GM23338 (cell line): ENCODE measurements at places on chromosomes 2 and 18. TPM values are rescaled to one million over a fixed set of nuclear protein-coding genes. Genes with fewer than 3 reads are reported as not detected.
A peak's percentile ranks its signal among the peaks of the same experiment; 100 is the strongest.

DNA sequence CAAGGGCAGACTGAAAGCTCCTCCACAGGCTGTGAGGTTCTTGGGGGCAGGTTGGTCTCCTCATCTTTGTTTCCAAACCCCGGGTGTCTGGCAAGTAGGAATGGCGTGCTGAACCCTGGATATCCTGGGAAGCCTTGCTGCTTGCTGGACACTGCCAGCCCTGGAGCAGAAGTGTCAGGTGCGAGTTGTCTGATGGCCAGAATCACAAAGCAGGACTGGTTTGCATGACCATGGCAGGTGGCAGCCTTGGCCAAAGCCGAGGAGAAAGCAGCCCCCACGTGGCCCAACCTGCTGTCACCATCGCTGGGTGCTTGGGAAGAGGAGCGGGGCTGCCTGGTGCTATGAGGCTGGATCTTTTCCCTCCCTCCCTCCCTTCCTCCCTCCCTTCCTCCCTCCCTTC is 309.5 kb upstream of the HS6ST1 start:
- no peak for DNase-seq

- DNase-seq: peak; percentile 70
Measured at GRCh38 chr2:222424276-222424728, at the start of gene SGPP2. Gene SGPP2, plus strand, starts transcription at chr2:222424543. Its CDS starts 60 bp downstream, at chr2:222424603.

GRCh38 chr2:174704642-174705041 is 59.6 kb downstream of the CHRNA1 start:
- DNase-seq: no peak

DNA sequence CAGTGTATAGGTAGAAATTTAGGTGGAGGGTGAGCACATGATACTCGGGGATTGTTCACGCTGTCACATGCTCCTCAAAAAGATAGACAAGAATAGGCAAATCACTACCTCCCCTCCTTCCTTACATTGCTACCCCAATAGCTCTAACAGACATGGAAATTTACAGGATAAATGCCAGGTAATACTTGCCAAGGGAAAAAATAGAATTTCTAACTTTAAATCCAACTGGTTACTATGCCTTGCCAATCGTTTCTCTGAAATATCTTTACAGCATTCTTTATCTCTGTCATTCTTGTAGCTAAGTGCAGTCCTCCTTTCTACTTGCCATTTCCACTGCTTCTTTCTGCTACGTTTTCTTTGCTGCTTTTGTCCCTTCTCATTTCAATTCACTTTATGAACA is 339.8 kb upstream of the ZEB2 start:
- DNase-seq: no peak

CD226 gene
- total RNA-seq: 0.04 TPM in 1 of 2 replicates, not detected in the other

MMADHC gene
- total RNA-seq: 135 and 147 TPM in 2 replicates

GKN1 gene
- total RNA-seq: not detected in 2 replicates

DNA sequence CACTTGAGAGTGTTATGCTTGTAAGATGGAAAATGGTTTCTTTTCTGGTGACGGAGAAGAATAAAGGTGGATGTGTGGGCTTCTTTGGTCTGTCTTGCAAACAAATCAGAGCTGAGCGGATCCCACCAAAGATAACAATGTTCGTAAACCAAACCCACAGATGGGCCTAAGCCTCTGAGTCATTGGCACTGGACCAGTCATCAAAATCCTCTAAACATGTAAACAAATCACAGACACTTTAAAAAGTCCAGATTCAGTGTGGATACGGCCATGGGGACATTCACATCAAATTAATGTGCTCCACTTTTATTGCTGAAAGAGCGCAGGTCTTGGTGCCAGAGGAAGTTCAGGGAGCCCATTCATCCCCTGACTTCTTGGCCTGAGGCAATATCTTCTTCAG is 60.5 kb upstream of the TMEM200C start:
- DNase-seq: no peak

- peak; percentile 56 for DNase-seq
Measured at GRCh38 chr2:47373747-47374146, 29.2 kb upstream of the MSH2 start.

- no peak for DNase-seq
Measured at GRCh38 chr2:68732036-68732932, 2.3 kb upstream of the ARHGAP25 start.

ZNF521 gene
- total RNA-seq: 9.2 and 10.4 TPM in 2 replicates

GRCh38 chr2:215465256-215465655 is 29.4 kb upstream of the FN1 start:
- DNase-seq: no peak

DNA sequence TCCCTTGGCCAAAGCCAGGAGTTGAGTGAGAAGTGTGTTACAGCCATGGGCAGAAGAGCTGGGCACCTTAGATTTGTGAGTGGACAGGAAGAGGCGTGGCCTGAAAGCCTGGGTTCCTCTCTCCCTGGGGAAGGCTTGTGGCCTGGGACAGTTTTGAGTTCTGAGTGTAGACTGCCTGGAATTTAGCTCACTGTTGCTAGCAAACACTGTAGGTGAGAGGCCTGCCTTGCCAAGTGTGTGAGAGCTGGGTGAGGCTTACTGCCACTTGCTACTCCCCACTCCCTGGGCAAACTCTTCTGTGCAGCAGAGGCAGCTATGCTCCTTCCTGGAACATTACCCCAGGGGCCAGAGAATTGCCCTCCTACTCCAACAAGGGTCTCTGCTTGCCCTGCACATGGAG is 150.0 kb upstream of the GALNT5 start:
- no peak for DNase-seq

DNA sequence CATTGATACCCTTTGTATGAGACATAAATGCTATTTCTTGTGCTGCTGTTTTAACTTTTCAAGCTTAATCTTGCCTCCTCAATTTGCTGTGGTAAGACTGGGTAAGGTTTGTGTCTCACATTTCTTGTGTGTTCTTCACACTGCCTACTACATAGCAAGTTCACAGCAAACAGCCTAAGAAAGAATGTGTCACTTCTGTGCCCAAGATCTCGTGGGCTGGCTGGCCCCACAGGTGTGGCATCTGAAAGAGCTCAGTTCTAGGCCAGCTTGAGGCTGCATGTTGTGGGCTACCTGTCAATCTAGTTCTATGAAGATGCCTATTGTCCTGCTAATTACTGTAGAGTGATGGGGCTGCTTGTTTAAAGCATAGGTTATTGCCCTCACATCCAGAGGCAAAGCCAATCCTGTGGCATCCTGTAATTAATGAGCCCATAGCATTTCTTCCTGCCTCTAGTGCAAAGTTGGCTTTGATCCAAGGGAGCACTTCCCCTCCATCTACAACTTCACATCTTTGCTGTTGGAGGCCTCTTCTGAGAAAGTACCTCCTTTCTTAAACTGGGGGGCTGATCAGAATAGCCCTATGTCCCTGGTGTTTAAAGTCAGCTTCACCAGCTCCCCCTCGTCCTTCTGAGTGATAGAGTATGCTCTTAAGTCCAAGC is 40.9 kb upstream of the ASPRV1 start:
- no peak for DNase-seq

HS1BP3 gene
- 15.0 and 16.8 TPM in 2 replicates for total RNA-seq

DNA sequence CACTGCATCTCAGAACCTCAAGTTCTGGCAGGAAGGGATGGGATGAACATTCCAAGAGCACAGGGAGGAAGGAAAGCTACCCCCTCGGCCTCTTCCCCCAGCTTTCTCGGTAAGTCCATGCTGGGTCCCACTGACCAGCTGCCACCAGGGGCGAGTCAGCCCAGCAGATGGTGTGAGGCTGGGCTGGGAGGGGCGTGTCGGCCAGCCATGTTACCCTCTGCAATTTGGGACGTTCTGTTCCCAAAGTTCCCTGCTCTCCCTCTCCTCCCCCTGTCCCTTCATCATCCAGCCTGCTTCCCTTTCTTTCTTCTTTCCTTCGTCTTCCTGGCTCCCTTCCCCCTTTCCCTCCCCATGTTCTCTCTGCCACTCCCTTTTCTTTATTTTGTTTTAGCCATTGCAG is 74.3 kb upstream of the TNP1 start:
- DNase-seq: no peak

SKOR2 gene
- total RNA-seq: 0.42 TPM in 1 of 2 replicates, not detected in the other

LHCGR gene
- 0.12 and 0.45 TPM in 2 replicates for total RNA-seq

DNA sequence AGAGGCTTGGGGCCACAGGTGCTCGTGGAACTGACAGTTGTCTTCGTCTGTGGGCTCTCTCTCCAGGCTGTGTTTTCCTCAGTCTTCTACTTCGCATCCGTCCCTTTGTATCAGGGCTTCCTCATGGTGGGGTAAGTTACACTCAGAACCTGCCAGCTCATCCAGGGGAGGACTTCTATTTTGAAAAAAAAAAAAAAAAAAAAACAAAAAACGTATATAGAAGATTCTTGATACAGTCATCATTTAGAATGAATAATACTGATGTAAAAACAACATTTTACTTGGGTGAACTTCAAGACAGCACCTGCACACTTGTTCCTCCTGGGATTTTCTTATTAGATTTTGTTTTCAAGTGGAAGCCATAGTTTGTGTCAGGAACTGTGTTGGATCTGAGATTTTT is 47.7 kb upstream of the NFATC1 start:
- DNase-seq: no peak

- DNase-seq: no peak
Measured at GRCh38 chr2:18821431-18821830, 232.1 kb upstream of the NT5C1B start.

DNA sequence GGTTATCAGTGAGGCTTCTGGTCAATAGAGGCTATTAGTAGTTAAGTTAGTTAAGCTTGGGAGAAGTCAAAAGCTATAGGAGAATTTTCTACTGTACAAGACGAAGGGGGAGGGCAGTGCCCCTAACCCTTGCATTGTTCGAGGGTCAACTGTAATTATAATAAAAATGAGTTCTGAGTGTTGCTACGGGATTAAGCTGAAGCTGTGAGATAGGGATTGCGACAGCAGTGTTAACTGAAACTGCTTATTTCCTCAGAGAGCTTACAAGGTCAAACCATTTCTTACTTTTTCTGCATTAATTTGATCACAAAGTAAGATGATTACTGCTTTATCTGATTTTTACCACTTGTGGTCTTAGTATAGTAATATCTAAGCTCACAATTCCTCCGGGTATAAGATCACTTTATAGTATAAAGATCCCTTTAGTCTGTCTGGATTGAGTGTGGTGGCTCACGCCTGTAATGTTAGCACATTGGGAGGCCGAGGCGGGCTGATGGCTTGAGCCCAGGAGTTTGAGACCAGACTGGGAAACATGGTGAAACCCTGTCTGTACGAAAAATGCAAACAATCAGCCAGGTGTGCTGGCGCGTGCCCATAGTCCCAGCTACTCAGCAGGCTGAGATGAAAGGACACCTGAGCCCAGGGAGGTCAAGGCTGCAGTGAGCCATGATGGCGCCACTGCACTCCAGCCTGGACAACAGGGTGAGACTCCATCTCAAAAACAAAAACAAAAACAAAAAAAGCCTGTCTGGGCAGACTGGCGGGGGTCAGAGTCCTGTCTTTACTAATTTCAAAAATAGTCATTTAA is 119.5 kb upstream of the TLK1 start:
- no peak for DNase-seq

OR6B2 gene
- not detected in 2 replicates for total RNA-seq

- DNase-seq: peak; percentile 51
Measured at GRCh38 chr2:226738821-226739544, 60.6 kb downstream of the IRS1 start.

- no peak for DNase-seq
Measured at GRCh38 chr2:85490861-85491755, 47.9 kb upstream of the MAT2A start.

CNDP1 gene
- total RNA-seq: 0.03 TPM in 1 of 2 replicates, not detected in the other
